NCI-H187 treated with DMSO at 0.1 percent for 48 hours (cell line): ENCODE measurements at places on chromosomes 16 and 17.

DNA sequence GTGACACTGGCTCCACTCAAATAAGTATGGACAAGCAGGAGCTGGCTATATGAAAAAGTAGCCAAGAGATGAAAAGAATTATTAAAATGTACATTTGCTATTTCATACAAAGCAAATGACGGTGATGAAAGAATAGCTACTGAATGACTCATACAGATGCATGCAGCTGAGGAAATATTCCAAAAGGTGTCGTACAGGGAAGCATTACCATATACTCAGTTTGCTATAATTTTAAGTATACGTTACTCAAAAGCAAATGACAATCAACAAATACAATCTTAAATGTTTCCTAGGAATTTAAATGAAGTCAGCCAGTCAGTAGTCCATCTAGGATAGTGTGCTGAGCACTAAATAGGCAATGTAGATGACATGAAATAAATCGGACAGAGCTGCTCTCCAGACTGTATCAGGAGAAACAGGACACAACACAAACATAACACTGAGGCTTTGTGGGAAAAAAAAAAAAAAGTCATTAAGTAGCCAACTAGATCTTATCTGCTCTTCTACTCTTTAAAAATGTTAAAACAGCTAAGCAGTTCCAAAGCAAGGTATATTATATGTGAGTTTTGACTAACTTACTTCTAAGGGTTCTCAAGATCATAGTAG, 65.0 kb downstream of the NCOR1 start:
- DNase-seq, result no peak

- no peak for DNase-seq
Observed at GRCh38 chr17:4827399-4827798, 5.7 kb upstream of the MINK1 start.

GRCh38 chr16:87212026-87212425, 105.2 kb downstream of the C16orf95 start:
- DNase-seq, result no peak

GRCh38 chr16:15055141-15056053, 477 bp downstream of the NTAN1 start:
- no peak for DNase-seq

DNA sequence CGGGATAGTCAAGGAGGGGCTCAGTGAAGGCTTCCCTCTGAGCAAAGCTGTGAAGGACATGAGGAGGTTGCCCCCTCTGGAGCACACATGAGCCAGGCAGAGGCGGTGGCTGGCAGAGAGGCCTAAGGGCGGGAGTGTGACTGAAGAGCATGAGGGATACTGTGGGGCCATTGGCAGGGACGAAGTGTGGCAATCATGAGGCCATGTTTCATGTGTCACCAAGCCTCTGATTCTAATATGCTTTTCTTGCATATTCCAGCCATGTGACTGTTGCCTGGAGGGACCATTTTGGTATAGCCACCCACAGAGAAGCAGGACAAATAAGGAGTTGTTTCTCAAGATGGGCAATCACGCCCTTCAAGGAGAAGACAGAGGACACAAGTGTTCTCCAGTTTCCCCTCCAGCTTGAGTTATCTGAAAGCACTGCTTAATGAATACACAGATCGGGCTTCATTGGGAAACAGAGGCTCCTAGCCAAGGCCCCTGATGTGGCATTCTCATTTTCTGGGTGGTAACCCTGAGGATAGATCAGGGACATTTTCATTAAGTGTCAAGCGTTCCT, 68.0 kb downstream of the AKAP1 start:
- no peak for DNase-seq

DNA sequence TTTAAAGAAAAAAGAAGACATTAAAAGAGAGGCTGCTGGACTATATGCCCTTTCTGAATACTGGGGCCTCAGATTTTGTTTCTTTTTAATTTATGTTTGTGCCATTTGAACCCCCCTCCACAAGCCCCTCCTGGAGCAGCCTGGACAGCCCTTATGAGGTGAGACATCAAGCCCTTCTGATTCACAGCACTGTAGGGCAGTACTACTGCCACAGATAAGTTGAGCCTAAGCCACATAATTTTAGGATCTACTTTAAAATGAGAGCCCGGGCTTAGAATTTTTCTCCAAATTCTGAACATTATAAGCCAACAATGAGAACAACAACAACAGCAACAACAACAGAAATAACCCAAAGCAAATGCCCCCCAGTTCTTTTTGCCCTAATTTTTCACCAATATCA, 256.9 kb upstream of the SALL1 start:
- no peak for DNase-seq

- DNase-seq, result no peak
Observed at GRCh38 chr17:64036198-64036922, 15.9 kb upstream of the ICAM2 start.

DNA sequence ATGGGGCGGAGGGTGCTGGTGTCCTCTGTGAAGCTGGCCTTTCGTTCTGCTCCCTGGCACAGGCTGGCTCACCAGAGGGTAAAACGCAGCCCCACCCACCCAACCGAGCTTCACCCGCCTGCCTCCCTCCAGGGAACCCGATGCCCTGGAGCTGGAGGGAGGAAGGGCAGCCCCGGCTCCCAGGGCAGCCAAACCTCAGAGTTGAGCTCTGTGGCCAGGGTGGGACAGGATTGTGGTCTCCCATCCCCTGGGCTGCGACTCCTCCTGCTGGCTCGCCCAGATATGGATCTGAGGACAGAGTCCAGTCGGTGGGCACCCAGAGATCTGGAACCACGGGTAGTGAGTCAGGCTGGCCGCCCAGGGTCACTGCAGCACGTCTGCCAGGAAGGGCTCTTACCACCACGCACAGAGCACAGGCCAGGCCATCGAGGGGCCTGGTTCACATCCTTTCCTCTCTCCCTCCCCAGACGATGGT, 42.6 kb upstream of the CHMP6 start:
- no peak for DNase-seq

DNA sequence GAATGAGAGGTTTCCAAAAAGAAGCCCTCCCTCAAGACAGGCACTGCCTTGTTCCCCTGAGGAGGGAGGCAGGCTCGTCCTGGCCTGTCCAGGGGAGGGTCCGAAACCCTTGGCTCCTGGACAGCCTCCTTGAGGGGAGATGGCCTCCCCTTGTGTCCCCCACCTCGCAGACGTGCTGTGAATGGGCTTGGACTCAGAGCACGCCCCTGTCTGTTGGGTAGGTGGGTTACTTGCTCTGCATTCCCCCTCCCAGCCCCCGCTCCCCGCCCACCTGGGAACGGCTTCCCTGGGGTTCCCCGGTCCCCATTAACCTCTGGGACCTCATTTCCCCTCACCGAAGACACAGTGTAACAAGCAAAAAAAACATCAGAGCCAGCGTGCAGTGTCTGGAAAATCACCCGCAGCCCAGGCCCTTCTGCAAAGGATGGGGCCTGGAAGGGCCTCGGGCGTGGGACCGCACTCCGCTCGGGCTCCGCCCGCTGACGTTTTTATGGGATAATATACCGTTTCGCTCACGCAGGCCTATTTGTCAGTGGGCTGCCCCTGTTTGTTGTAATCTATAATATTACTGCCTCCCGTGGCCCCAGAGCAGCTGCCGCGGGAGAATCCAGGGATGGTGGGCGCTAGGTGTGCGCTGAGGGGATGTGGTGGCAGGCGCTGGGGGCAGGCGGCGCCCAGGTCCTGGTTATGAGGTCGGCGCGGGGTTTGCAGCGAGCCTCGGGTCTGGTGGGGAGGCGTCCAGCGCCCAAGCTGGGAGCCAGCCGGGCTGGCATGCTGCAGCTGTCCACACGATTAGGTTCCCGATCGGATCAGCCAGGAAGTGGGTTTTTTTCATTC, 11.1 kb downstream of the BAHCC1 start:
- no peak for DNase-seq

DNA sequence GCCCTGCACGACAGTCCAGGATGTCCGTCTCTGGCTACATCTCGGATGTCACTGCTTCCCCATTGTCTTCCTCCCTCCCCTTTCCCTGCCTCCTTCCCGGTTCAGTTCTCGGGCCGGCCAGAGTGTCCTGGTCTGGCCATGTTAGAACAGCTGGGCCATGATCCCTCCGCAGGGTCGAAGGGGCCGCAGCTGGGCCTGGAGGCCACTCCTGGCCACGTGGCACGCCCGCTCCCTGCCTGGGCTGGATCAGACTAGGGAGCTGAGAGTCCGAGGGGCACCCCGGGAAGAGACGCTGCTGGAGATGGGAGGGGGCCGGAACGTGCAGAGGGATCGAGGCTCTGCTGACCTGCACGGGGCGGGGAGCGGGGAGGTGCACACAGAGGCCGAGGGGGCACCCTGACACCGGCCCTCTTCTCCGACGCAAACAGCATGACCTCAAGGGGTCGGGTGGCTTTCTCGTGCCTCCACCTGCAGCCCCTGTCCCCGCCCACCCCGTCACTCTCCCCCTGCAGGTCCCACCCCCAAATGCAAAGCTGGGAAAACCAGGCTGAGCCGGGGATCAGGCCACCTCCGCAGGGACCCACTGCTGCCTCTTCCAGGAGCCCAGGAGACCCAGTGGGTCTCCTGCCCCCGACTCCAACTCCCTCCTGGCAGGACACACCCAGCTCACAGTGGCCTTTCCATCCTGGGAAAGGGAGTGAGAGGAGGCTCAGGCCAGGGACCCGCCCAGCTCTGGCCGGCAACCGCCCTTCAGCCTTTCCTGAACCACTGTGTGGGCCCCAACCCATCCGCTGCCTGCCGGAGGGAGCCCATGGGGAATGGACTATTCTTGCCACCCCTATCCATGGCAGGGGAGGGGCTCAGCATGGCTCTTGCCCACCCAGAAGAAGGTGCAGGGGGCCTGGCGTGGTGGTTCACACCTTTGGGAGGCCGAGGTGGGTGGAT, 38.5 kb downstream of the CTU2 start:
- no peak for DNase-seq

DNA sequence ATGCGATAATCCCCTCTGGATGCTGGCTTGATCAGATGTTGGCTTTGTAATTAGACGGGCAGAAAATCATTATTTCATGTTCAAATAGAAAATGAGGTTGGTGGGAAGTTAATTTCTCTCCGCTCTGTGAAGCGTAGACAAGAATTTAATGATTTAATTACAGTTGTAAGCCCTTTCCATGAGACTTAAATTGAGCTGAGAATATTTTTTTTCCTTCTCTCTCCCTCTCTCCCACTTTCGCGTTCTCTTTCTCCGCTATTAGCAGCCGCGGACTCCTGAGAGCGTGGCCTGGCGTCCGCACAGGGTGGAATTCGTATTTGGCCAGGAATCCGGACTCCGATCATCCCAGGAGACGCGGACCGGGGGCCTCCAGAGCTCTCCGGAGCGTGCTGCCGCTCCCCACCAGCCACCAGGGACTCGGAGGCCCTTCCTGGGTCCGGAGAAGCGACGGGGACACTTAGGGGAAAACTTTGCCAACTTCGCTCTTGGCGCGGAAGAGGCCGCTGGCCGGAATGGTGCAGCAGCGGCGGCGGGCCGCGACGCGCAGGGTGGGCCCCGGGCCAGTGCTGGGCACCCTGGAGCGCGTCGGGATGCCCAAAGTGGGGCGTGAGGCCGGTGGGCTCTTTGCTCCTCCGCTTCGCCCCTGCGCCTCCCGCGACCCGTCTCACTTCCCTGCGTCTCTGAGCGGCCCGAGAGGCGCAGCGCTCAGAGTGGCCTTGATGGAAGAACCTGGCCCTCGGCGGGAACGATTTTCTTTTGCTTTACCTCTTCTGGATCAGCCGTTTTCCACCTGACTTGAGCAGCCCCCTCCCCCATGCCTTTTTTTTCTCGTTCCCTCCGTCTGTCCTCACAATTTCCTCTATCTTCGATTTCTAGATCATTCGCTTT, 3.6 kb upstream of the IRX3 start:
- DNase-seq, result no peak

DNA sequence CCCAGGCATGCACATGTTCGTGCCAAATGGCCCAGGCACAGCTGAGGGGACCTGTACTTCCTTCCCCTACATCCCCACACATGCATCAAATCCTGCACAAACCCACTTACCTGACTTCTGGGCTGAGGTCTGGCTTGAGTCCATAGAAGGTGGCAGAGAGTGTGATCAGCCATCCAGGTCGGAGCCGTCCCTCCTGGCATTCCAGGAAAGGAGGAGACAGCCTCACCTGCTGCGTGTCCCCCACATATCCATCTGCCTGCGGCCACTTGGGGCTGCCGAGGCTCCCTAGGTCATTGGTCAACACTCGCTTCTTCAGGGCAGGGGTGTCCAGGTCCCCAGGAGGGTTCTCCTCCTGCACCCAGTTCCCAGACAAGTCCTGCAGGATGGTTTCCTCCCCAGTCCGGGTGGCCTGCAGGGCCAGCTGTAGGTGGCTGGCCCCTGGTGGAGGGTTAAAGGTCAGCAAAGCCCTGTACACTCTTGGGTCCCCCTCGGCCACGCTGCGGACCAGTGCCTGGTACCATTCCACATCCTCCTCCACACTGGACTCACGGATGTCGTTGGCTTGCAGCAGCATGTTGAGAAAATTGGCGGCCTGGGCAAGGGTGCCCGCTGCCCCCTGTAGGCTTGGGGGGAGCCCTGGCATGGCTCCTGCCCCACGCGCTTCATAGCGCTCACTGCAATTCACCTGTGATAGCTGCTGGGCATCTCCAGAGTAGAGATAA, 709 bp downstream of the GPR179 start:
- no peak for DNase-seq

DNA sequence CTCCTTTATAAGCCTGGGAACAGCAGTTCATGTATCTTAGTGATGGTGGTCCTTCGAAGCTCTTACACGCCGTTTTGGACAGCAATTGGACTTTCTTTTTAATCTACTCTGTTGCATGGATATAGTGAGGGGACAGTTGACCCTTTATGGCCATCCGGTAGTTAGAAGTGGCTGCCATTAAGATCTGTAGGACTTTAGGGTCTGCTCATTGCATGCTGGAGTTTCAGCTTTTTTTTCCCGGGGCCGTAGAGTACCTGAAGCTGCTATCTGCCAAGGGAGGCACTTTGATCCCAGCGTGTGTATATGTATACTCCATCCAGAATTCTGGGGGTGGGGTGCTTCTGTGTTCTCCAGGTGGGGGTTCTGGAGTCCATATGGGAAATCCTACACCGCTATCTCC, 1.2 kb downstream of the CYB5D1 start:
- DNase-seq, result no peak

DNA sequence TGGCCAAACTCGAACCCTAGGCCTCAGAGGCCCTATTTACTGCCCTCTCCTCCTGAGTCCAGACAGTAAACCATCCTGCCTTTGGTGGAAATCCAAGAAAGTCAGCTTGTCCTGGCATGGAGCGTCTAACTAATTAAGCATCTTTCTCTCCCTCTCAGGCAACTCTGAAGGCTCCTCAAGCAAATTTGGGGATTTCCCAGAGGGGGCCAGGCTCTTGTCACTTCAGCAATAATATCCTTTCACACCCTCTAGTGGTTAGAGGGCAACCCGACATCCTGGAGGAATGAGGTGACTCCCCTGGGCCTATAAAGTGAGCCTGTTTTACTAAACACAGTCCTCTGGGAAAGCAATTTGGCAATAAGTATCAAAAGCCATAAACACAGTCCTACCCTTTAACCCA, 60.4 kb downstream of the NOG start:
- no peak for DNase-seq
